ENCODE measurements at places on chromosomes 3 and 15. TPM values are rescaled to one million over a fixed set of nuclear protein-coding genes. Genes with fewer than 3 reads are reported as not detected.

Gene CFAP100
- not detected for total RNA-seq

Gene BSN
- total RNA-seq: 4.6 TPM

Gene SKIC8
- 45.9 TPM for total RNA-seq

Gene ASB14
- total RNA-seq: not detected

DNA sequence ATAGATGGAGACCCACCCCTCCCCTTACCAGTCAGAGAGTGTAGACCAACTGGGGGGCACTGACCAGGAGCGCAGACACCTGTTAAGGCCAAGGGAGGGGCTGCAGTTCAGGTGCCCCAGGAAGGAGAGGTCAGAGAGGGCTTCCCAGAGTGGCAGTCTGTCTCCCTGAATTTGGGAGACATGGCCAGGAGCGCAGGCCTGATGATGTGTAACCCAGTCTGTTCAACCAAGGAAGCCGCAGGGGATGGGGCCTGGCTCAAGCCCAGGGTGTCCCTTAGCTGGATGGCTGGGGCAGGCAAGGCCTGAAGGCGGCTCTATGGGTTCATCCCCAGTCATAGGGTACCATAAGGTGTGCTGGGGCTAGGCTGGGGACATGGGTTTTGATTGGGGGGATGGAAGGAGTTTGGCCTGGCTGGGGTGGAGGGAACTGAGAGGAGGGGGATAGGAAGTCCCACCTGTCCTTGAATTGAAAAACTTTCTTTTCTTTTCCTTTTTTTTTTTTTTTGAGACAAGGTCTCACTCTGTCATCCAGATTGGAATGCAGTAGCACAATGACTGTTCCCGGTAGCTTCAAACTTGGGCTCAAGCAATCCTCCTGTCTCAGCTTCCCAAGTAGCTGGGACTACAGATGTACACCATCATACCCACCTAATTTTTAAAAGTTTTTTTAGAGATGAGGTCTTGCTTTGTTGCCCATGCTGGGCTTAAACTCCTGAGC, 75.7 kb downstream of the SMAD6 start:
- peak; percentile 9 for DNase-seq

DNA sequence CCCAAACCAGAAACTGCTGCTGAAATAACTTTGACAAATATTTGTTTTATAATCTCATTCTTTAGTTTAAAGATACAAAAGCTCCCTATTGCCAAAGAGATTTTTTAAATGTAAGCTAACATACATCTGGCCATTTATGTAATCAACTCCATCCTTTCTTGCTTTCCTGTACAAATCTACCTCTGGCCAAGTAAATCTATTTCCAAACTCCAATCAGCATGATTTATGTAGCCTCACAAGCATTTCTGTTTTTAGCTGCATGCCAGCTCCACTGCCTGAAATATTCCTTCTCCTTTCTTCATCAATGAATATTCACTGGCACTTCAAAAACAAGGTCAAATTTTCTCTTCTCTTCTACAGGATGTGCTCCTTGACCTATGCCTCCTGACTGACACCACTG, 80.0 kb downstream of the SHOX2 start:
- no peak for DNase-seq

GRCh38 chr3:122714273-122714672, 33.6 kb downstream of the PARP14 start:
- DNase-seq: no peak

DNA sequence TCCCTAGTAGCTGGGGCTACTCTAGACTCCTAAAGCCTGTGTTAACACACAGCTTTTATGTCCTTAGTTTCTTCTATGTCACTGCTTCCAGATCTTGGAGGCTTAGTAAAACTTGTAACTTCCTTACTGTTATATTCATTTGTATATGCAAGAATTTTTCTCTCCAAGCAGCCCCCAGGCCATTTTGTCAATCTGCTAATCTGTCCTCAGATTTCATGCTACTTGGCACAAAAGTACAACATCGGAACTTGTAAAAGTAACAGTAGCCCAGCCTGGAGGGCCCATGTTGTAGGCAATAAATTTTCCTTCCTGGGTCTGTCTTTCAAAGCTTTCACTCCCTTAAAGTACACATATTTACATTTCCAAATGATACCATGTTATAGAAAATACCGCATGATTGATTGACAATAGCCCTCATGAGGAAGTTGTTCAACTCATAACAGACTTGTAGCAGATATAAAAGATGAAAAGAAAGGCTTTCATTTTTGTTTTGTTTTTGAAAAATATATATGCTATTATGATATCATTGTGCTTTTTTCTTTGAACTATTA, 324.2 kb downstream of the NEK10 start:
- DNase-seq: no peak

DNA sequence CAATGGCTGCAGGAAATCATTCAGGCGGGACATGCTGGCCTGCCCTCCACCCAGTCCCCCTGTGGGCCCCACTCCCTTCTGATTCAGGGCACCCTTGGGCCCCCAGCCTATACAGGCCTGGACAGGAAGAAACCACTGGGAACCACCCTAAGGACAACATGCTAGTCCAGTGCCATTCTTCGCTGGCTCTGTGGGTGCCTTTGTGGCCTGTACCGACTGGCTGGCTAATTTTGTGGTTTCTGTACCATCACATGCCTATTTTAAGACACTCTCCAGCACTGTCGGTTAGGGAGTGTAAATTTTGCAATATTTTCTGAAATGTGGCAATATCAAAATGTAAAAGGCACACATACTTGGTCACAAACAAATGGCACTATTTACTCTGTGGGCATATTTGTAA, 61.4 kb upstream of the POLG start:
- no peak for DNase-seq

GRCh38 chr3:103308921-103309320, 874.1 kb downstream of the ZPLD1 start:
- DNase-seq: no peak

DNA sequence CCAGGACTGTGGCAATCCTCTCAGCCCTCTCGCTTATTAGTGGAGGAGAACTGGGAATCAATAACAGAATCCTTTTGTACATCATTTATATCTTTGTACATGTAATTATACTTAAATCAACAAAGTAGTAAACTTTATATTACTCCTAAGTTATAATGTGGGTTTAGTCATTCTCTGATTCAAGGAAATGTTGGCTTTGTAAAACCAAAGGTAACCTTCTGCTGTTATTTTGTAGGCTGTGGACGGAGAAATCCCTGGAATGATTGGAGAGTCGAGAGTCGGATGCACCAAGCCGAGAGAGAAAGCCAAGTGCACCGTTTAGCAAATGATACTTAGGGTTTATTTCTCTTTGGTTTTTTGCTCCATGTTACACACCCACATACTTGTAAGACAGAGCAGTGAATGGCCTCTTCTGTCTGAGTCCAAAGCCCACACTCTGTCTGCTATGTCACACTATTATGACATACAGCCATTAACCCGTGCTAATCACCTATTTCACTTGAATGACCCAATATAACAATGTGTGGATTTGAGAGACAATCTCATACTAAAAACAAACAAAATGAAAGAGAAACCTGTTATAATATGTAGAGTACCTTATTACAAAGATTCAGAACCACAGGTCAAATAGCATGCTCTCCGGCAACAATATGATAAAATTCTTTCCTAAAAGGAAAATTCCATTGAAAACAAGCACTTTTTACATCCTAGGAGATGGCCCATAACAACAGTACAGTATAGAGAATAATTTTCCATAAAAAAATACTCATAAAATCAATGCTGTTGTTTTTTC, 72.2 kb downstream of the MECOM start:
- DNase-seq: no peak

GRCh38 chr3:88824666-88825564, 282.5 kb upstream of the EPHA3 start:
- DNase-seq: no peak

DNA sequence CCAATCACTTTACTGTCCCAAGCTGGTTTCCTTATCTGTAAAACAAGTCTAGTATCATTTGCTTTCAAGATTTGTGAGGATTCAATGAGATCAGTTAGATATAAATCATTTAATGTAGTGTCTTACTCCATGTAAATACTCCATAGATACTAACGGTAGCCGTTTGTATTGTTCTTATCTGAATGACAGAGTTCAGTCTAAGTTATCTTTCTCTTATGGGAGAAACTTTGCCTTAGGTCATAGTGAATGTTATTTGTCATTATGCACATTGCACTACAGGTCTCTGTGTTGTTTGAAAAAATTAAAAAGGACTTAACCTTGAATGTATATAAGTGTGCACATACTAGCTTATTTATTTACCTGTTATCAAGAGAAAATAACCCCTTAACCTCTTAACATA, 44.7 kb downstream of the MBNL1 start:
- DNase-seq: no peak

- no peak for DNase-seq
These were observed 1.1 kb downstream of the DCUN1D1 start for GRCh38 chr3:182979103-182979673.
